ENCODE measurements at places on chromosomes 5 and 9.
A peak's percentile ranks its signal among the peaks of the same experiment; 100 is the strongest.

DNA sequence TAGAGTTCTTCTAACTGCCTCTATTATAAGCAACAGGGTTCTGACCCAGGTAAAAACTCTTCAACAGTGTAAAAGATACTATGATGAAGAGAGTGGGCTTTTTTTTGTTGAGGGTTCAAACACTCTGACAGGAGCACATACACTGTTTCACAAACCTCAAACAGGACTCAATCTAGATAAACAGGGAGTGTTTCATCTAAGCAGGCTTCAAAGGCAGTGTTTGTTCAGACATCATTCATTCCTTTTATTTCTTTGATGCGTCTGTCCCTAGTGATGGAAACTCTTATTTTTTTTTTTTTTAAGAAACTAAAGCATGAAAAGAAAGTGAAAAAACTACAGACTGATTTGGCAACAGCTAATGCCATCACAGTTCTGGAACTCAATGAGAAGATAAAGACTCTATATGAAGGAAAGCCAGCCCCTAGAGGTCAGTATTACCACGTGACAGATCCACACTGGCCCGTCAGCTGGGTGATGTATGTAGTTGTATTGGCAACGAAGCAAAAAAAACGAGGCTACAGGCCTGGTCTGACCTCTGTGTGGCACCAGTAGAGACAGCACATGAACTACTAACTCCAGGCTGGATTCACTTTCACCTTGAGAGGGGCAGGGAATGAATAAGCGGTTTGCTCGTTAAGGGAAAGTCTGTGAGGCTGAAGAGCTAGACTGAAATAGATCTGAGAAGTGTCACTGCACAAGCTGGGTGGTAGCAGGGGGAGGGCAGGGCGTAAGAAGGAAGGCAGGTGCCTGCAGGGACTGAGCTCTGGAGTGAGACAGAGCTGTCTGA lies 172.2 kb downstream of the CCDC192 start:
- no peak for DNase-seq

DNA sequence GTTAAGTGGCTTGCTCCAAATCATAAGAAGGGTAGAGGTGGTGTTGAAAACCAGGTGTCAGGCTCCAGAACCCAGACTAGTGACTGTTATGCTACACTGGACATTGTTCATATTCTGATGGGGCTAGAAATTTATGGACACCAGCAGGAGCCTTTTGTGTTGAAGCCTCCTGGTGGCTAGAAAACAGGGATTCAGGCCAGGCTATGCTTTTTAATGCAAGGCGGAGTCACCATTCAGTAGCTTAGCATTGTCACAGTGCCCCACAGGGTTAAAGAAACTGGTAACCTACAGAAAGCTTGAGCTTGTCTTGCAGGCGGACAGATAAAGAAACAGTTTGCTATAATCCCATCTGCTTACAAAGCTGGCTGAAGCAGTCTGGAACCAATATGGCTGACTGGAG lies 23.0 kb upstream of the GOLM1 start:
- no peak for DNase-seq

DNA sequence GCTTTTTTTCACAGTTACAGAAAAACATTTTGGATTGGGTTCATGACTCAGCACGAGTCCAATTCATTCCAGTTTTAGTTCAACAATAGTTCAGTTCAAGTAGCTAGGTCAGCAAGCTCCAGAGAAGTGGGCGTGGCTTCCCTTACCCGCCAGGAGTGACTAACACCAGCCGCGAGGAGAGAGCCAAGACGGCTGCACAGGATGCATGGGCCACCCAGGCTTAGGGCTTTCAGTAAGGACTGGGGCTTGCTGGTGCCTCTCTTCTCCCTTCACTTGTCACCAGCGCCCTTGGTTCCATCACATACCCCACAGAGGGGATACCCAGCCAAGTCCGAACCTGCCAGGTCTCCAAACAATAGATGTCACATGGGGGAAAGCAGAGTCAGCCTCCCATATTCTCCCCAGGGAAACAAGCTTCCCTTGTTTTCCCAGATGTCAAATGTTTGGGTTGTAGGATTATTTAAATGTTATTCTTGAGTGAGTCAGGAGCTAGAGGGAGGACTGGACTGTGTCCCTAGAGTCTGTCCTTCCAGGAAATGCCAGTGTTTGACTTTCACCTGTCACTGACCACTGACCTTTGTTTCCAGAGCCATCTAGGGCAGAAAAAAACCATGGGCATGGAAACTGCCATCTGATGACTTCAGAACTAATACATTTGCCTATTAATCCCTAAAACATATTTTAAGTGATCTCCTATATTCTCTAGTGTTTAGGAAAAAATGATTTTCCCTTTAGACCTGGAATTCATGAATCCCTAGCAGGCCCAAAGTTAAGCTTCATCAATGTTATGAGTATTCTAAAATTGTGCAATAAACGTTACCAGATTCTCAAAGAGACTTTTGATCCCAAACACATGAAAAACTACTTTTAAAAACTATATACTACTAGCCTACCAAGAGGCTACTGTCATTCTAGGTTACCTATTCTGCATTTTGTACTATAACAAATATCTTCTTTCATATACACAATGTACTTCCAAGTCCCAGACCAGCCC lies 51.9 kb downstream of the NIPAL4 start:
- DNase-seq, result peak; percentile 7

- no peak for DNase-seq
Observed at GRCh38 chr9:34686231-34686630, 4.8 kb downstream of the CCL19 start.

GRCh38 chr5:163473635-163474243 lies 13.3 kb downstream of the HMMR start:
- no peak for DNase-seq

- no peak for DNase-seq
Observed at GRCh38 chr5:56699538-56699937, 115.8 kb upstream of the MAP3K1 start.

DNA sequence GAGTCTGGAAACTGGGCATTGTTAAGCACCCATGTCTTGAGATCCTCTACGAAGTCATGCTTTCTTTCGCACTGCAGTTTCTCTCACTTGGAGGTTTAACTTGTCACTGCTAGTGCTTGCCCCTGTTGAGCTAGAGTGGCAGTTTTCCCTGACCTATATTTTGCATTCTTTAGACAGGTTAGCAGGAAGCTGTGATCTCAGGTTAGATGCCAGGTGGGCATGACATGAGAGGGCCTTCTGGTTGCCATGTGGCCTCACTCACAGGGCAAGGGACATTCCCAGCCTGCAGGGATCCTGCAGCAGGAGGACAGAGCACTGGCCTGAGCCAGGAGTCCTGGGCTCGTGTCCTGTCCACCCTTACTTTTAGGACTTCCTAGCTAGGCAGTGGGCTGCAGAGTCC lies 28.6 kb downstream of the SLC36A1 start:
- no peak for DNase-seq

Data from stimulated activated CD4-positive, alpha-beta T cell treated with anti-CD3 and anti-CD28 coated beads, Interleukin-2, amount 100 ng/mL, for 4 hours (primary cell).